Hepatocyte (in vitro differentiated cells): ENCODE measurements at places on chromosomes 5 and 9. TPM values are rescaled to one million over a fixed set of nuclear protein-coding genes. Genes with fewer than 3 reads are reported as not detected.

Gene ST8SIA4
- 6.0 and 7.1 TPM in 2 replicates for total RNA-seq

Gene NIPAL4
- total RNA-seq = 0.17 TPM in 1 of 2 replicates, not detected in the other

Gene TUSC1
- 7.5 and 11.2 TPM in 2 replicates for total RNA-seq

Gene GPR151
- total RNA-seq = 0.03 TPM in 1 of 2 replicates, not detected in the other

Gene PHF2
- 18.9 and 19.8 TPM in 2 replicates for total RNA-seq

Gene PTGR1
- total RNA-seq = 290 and 318 TPM in 2 replicates

Gene IL5
- total RNA-seq = not detected in 2 replicates

Gene POLK
- total RNA-seq = 22.0 and 27.1 TPM in 2 replicates

Gene SCGB3A2
- 32.0 and 33.6 TPM in 2 replicates for total RNA-seq

Gene FOXD4
- total RNA-seq = 0.28 and 0.30 TPM in 2 replicates

Gene ELOVL7
- 33.0 and 41.8 TPM in 2 replicates for total RNA-seq

Gene OTULIN
- total RNA-seq = 23.9 and 45.2 TPM in 2 replicates

Gene PCDHB2
- total RNA-seq = 23.0 and 27.7 TPM in 2 replicates

Gene BTNL8
- total RNA-seq = 19.1 and 22.0 TPM in 2 replicates

Gene OR1J2
- not detected in 2 replicates for total RNA-seq

Gene CDH18
- total RNA-seq = 1.5 and 2.7 TPM in 2 replicates

Gene PDLIM4
- 7.3 and 16.4 TPM in 2 replicates for total RNA-seq

Gene CCDC192
- not detected in 2 replicates for total RNA-seq

Gene RPS14
- total RNA-seq = 2,319 and 2,589 TPM in 2 replicates

Gene IFNA2
- total RNA-seq = not detected in 2 replicates

Gene SYK
- total RNA-seq = 3.6 and 4.9 TPM in 2 replicates

Gene PCDHB16
- total RNA-seq = 2.2 and 3.4 TPM in 2 replicates

Gene HACD4
- total RNA-seq = 1.2 and 1.3 TPM in 2 replicates

Gene DRD1
- 0.80 and 1.2 TPM in 2 replicates for total RNA-seq

Gene SAPCD2
- total RNA-seq = 4.6 and 7.5 TPM in 2 replicates

Gene COL23A1
- total RNA-seq = 0.84 and 5.1 TPM in 2 replicates

Gene C1QTNF3
- total RNA-seq = 4.3 and 7.4 TPM in 2 replicates

Gene FOXD1
- total RNA-seq = 0.33 and 1.6 TPM in 2 replicates

Gene CCNO
- total RNA-seq = 0.12 and 0.13 TPM in 2 replicates

Gene C9orf50
- total RNA-seq = not detected in 2 replicates

Gene ARAP3
- total RNA-seq = 4.9 and 5.1 TPM in 2 replicates

Gene NIM1K
- total RNA-seq = not detected in 2 replicates

Gene IFNK
- not detected in 2 replicates for total RNA-seq

Gene IFNA7
- total RNA-seq = not detected in 2 replicates

Gene PCDHA12
- 18.7 TPM in 2 replicates for total RNA-seq

Gene ZNF169
- total RNA-seq = 3.1 and 3.6 TPM in 2 replicates

Gene SYNPO
- 6.9 and 8.4 TPM in 2 replicates for total RNA-seq

Gene SLC6A19
- 5.2 and 6.7 TPM in 2 replicates for total RNA-seq

Gene OTP
- total RNA-seq = not detected in 2 replicates

Gene ACSL6
- total RNA-seq = 1.2 and 2.4 TPM in 2 replicates

Gene DOCK2
- total RNA-seq = 0.48 and 0.60 TPM in 2 replicates

Gene GCNT4
- 7.9 and 8.3 TPM in 2 replicates for total RNA-seq

Gene SLF1
- 5.5 and 9.0 TPM in 2 replicates for total RNA-seq

Gene NADK2
- 83.0 and 102 TPM in 2 replicates for total RNA-seq

Gene PTPDC1
- total RNA-seq = 7.2 and 7.5 TPM in 2 replicates

Gene PCDHA1
- total RNA-seq = 0.04 TPM in 1 of 2 replicates, not detected in the other

Gene RAI14
- total RNA-seq = 44.8 and 49.6 TPM in 2 replicates
